ENCODE measurements at places on chromosomes 13 and 19.

DNA sequence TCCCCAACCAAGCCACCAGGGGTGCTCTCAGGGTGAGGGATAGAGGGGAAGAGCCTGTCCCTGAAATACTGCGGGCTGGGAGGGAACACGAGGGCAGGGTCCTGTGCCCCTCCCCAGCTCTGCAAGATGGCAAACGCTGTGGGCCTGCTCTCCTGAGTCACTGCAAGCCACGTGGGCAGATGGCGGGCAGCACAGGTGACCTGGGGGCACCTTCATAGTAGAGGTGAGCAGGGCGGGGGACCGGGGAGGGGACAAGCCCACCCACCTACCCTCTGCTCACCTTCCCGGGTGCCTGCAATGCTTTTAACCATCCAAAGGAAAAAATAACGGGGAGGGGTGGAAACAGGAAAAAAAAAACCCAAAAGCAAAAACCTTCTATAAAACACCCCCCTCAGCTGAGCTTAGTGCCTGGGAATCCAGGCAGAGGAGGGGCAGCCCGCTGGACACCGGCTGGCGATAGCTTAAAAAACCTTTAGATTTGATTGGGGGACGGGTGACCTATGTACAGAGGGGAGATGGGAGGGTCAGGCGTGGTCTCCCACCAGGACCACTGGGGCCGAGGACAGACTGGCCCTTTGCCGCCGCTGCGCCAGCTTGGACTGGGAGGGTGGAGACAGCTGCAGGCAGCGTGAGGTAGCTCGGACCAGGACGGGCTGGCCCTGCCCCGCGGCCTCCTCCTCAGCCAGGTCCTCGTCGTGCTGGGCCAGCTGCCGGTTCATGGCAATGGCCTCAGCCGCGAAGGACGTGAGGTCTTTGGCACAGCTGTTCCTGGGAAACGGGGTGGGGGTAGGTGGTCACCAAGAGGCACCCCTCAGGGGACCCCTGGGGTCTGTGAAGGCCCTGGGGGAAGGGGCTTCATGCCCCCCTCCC lies 11.7 kb downstream of the MKNK2 start:
- DNase-seq: no peak

DNA sequence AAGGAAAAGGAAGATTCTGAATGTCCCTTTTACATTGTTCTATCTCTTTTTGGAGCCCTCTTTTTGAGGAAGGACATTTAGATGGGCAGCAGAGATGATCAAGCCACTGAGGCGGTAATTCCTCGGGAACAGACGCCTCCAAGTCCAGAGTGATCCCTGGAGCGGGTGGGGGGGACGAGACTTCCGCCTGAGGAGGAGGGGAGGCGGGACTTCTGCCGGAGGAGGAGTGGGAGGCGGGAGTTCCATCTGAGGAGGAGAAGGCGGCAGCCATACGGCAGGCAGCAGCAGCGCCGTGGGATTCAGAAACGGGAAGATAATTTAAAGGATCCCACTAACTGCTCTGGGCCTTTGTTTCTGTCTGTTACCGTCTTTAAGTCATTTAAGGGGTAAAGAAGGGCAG lies 37.6 kb upstream of the CD177 start:
- no peak for DNase-seq

DNA sequence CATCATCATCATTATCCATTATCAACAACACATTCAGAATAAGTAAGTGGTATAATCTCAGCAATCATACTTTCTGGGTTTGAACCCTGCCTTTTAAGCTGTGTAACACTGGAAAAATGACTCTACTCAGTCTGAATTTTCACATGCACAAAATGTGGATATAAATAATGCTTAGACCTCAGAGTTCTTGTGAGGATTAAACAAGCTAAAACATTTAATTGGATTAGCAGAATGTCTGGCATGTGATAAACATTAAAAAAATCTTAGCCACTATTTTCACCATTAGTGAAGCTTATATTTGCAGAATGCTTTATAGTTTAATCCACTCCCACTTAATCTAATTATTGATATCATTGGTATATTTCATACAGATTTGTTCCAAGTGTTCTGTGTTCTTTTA lies 412.3 kb downstream of the RFC3 start:
- DNase-seq: no peak

- DNase-seq: no peak
These were observed 96.1 kb upstream of the SPATA13 start for GRCh38 chr13:24064371-24064770.

- no peak for DNase-seq
These were observed 261.0 kb downstream of the GPC5 start for GRCh38 chr13:91659256-91660075.

DNA sequence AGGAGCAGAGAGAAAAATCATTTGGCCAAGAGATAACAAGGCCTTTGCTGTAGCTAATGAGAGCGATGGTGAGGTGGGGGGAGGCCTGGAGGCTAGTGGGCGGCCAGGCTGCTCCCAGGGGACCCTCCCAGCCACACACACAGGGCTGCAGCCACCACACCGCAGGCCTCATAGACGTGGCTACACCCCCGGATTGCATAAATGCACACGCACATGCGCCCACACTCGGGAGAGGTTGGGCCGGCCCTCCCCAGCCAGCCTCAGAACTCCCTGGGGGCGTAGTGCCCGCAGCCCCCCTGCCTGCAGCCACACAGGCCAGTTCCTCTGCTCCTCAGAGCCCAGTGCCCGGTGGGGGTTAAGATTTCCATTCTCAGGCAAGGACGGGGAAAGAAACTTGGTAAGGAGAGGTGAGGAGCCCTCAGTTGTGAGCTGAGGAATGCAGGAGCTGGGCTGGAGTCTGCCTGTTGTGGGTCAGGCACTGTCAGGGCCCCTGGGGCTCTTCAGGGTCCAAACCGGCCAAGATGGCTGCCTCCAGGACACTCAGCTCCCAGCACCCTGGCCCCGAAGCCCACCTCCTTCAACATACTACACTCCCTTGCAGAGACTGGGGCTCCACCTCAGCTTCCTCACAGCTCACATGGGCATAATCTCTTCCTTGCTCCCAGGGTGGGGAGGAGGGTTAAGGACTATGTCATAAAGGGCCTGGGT lies 8.0 kb downstream of the PTH2 start:
- DNase-seq: no peak

DNA sequence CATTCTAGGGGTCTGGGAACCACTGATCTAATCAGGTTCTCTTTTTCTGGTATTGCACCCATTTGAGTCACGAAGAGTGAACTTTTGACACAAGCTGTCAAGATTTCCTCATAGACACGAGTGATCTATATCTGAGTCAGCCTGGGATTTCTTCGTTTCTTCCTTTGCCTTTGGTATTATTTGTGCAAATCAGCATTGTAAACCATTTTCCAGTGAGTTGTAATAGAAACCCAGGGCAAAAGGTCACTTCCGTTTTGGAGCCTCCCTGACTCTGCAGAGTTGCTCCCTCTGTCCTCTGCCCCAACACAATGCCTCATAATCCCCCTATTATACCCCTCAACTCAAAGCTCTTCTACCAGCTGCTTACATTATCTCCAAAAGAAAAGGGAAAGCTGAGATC lies 615.1 kb downstream of the EFNB2 start:
- DNase-seq: peak; percentile 64

GRCh38 chr13:46296115-46296822 lies 84.5 kb downstream of the LRRC63 start:
- DNase-seq: peak; percentile 72

DNA sequence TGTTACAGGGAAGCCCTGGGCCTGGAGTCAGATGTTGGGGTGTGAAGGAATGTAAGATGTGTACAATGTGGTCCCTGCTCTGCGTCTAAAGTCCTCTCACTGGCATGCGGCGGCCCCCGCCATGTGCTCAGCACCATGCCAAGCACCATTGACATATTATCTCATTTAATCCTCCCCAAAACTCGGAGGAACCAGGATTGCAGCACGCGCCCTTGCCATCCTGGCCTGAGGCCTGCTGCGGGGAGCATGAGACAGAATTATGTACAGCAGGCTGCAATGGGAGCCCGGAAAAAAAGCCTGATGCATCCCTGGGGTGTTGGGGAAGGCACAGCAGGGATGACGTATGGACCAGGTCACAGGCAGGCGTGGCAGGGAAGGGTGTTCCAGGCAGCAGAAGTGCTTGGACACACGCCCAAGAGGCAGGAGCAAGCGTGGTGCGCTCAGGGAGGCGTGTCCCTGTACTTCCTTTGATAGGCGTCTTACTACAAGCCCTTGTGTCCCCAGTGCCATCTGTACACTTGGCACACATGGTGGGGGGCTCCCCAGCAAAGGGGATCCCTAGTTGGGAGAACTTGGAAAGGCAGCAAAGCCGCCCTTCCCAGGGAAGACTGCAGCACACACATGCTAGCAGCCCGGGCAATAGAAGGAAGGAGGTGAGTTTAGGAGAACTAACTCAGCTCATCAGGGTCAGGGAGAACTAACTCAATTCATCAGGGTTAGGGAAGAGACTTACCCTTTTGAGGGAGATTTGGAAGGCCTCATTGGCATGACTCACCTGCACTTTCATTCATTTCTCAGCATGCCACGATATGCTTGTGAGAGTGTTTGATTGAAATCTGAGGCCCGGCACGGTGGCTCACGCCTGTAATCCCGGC lies 3.4 kb downstream of the EVI5L start:
- DNase-seq: peak; percentile 10

- peak; percentile 73 for DNase-seq
These were observed 164.7 kb downstream of the KATNAL1 start for GRCh38 chr13:30142486-30143211.

DNA sequence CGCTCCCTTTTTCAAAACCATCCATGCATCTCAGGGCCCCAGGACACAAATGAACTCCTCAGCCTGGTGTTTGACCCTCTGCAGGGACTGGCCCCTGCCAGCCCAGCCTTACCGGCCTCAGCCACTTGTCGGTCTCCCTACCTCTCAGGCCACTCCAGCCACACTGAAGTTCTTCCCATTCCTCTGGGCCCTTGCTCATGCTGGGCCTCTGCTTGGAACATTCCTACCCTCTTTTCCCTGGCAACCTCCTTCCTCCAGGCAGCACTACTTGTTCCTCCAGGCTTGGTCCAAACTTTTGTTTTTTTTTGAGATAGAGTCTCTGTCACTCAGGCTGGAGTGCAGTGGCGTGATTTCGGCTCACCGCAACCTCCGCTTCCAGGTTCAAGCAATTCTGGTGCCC lies 7.6 kb upstream of the EGLN2 start:
- DNase-seq: no peak

GRCh38 chr19:45164577-45165335 lies 4.0 kb upstream of the NKPD1 start:
- DNase-seq: no peak

- DNase-seq: no peak
These were observed 11.9 kb downstream of the LTBP4 start for GRCh38 chr19:40612831-40613689.

- no peak for DNase-seq
These were observed 37.3 kb downstream of the ZNF558 start for GRCh38 chr19:8794823-8795222.

DNA sequence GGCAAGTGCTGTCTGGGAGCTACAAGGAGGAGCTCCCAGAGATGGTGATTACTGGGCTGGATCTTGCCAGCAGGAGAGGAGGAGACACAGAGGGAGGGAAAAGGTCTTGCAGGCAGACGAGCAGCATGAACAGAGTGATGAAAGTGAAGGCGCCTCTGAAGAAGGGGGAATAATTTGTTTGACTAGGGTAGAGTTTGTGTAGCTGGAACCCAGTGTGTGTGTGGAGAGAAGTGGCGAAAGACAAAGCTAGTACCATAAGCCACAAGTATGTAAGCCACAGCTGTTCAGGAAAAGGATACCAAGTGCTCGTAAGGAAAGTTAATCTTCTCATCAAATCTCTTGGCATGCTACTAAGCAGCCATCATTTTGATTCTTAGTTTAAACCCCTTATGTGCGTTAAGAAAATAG lies 5.4 kb downstream of the FLT1 start:
- DNase-seq: no peak

DNA sequence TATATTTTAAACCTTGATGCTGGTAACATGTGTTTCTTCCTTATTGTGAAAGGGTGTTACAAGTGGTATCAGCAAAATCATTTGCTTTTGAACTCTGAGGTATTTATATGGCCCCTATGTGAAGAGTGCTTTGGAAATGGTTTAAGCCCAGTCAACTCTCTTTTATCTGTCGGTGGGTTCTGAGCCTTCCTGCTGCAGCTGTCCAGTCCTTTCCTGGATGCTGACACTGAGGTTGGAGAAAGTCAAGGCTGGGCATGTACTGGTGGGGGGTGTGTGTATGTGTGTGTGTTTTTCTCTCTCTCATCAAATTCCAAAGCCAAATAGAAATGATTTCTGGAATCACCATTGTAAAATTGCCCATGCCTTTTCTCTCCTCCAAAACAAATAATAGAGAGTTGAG lies 221.2 kb downstream of the LMO7 start:
- no peak for DNase-seq

- DNase-seq: no peak
These were observed 373.5 kb downstream of the MYO16 start for GRCh38 chr13:109002934-109003333.

DNA sequence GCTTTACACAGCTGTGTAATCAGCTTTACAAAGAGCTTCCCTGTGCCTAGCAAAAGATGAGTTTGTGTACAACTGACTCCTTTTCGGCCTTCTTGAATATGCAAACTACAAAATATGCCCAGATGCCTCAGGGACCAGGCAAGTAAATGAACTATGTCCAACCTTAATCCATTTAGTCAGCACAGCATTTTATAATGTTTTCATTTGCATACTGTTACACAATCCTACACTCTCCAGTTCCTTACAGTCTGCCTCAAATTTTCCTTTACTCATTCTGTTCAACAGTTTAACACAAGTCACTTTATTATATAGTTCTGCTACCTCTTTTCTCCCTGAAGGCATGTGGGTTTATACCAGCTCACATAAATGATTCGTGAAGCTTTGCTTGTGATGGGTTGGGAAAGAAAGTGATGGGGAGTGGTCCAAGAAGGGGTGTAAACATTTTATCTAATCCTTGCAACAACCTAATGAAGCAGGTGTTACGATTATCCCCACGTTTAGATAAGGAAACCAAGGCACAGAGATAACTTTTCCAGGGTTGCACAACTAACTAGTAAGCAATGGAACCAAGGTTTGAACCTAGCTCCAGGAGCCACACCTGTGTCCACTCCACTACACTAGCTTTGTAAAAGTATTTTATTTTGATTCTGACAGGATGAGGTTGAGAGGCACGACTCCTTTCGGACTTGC lies 3.3 kb upstream of the USP12 start:
- DNase-seq: no peak

DNA sequence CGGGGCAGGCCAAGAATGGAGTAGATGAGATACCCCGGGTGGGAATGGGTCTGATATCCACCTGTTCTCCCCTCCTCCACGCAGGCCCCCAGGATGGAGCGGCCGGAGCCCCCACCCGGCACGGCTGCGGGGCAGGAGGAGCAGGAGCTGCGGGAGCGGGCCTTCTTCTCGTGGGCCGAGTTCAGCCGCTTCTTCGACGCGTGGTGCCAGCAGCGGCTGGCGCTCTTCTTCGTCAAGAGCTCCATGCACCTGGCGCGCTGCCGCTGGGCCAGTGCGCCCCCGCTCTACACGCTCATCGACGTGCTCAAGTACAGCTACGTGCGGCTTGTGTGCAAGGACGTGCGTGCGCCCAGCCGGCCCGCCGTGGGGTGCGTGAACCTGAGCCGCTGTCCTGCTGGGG lies 1.2 kb downstream of the ZSWIM9 start:
- DNase-seq: no peak

GRCh38 chr13:22839603-22840530 lies 340.9 kb upstream of the SGCG start:
- DNase-seq: no peak

GRCh38 chr13:29428310-29429181 lies 166.9 kb downstream of the SLC7A1 start:
- no peak for DNase-seq
